ENCODE measurements at places on chromosomes 3 and 15.

GRCh38 chr3:35772381-35773015, 133.2 kb downstream of the ARPP21 start:
- DNase-seq = no peak

DNA sequence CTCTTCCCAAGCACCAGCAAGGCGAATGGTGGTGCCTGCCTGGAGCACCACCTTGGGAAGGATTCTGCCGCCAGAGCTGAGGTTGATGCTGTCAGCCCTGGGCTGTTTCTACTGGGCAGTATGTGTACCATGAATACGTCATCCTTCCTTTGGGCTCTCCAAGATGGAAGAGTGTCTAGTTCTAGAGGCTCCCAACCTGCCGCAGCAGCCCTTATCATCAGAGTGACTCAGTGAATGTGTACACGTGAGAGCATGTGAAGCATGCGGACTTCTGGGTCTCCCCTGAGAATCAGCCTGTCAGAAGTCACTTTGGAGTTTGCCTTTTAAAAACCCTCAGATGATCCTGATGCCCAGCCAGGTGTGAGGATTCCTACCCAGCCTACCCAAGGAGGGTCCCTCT, 20.9 kb downstream of the PLA2G4D start:
- no peak for DNase-seq

DNA sequence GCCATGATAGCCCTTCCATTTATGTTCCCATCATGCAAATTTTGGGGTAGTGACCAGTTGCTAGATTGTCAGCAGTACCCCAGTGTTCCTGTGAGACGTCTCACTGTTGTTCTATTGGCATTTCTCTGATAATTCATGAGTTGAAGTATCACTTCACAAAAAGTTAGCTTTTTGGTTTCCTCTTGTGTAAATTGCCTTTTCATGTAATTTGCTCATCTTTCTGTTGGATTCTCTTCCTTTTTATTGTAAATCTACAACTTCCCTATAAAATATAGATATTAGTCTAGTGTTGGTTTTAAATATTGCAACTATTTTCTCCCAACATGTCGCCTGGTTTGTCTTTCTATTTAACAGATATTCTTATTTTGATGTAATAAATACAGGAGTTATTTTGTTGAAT, 7.5 kb upstream of the A4GNT start:
- no peak for DNase-seq

- DNase-seq = no peak
Observed at GRCh38 chr15:37594417-37594816, 340.0 kb upstream of the TMCO5A start.

DNA sequence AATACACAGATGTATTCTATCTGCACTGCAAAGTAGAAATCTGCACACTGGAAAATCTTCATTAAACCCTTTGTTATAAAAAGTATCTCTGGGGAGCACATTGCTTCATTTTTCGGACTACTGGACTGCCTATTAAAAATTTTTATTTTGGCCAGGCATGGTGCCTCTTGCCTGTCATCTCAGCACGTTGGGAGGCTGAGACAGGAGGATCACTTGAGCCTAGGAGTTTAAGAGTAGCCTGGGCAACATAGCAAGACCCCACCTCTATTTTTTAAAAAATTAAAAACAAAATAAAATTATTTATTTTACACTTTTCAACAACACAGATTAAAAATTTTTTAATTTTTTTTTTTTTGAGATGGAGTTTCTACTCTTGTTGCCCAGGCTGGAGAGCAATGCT, 6.0 kb downstream of the SERP1 start:
- DNase-seq = no peak

Measured in NCI-H1436 (cell line).